GM23248 (cell line): ENCODE measurements at places on chromosomes 13 and 19.
A peak's percentile ranks its signal among the peaks of the same experiment; 100 is the strongest.

DNA sequence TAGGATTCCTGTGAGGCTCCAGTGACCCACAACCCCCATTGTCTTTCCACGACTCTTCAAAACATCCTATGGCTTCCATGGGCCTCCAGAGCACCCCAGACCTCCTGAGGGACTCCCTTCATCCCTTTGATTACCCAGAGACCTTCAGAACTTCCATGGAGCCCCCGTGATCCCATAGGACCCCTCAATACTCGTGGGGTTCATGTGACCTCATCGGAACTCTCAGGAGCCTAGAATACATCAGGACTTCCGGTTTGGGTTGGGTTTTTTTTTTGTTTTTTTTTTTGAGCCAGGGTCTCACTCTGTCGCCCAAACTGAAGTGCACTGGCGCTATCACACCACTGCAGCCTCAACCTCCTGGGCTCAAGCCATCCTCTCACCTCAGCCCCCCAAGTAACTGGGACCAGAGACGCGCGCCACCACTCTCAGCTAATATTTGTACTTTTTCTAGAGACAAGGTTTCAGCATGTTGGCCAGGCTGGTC is 774 bp downstream of the ALDH16A1 start:
- DNase-seq = no peak

DNA sequence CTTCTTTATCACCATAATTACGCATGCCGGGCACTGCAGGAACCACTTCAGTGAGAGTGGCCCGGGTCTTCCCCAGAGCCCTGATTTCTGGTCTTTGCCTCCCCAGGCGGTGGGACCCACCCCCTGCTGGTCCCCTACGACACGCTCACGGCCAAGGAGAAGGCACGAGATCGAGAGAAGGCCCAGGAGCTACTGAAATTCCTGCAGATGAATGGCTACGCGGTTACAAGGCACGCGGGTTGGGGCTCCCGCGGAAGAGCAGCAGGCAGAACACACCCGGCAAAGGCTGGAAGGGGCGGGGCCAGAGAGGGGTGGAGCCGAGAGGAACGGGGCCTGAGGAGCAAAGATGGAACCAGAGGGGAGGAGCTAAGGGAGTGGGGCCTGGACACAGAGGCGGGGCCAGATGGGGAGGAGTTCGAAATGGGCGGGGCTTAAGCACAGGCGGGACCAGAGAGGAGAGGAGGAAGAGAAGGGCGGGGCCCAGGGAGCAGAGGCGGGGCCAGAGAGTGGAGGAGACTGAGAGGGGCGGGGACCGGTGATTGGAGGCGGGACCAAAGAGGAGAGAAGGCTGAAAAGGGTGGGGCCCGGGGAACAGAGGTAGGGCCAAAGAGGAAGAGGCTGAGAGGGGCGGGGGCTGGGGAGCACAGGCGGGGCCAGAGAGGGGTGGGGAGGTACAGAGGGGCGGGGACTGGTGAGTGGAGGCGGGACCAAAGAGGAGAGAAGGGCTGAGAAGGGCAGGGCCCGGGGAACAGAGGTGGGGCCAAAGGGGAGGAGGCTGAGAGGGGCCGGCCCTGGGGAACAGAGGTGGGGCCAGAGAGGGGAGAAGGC is 73.4 kb downstream of the RYR1 start:
- DNase-seq = peak; percentile 87

DNA sequence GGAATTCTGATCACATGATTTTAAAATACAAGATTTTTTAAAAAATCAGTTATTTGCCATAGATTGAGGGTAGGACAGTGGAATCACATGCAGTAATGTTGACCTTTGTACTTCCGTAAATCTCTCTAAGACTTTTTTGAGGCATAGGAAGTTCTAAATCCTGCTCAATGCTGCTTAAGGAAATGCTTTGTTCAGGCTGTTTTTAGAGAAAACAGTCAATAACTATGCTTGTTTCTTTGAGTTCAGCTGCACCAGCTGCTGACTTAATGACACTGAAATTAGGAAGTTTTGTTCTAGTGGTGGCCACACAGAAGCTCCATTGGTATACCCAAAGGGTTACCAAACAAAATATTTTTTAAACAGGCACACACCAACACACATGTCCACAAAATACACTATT is 60.9 kb downstream of the KLF12 start:
- no peak for DNase-seq

DNA sequence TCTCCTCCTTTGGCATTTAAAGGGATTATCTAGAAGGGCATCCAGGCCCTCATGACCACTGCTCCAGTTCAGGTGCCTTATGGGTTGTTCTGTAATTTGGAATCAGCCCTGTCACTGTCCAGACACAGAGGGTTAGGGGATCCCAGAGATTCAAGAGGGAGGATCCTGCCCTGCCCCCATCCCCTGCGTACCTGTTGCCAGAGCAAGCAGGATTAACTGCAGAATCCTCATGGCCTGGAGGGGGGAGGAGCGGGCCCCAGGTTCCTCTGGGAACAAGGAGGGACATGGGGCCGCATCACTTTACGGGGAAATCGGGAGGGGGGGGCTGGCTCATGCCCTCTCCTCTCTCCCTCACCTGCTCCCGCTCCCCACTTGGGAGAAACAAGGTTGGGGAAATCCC is 1.0 kb downstream of the KLK11 start:
- DNase-seq = no peak

DNA sequence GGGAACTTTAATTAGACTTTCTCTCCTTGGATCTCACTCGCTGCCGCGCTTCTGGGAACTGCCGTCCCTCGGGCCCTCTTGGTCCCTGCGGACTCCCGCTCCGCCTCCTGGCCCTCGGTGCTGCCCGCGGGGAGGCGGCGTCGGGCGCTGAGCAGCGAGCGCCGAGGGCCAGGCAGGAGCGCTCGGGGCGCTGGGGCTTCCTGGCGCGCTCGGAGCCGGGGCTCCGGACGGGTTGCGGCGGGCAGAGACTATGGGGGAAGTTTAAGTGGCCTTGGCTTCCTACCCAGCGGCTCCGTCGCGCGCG is 704 bp downstream of the CHST8 start:
- peak; percentile 34 for DNase-seq

- peak; percentile 0 for DNase-seq
These were observed 546.6 kb downstream of the DACH1 start for GRCh38 chr13:71320452-71320851.

GRCh38 chr13:30395192-30396158 is 26.8 kb upstream of the UBE2L5 start:
- peak; percentile 94 for DNase-seq

DNA sequence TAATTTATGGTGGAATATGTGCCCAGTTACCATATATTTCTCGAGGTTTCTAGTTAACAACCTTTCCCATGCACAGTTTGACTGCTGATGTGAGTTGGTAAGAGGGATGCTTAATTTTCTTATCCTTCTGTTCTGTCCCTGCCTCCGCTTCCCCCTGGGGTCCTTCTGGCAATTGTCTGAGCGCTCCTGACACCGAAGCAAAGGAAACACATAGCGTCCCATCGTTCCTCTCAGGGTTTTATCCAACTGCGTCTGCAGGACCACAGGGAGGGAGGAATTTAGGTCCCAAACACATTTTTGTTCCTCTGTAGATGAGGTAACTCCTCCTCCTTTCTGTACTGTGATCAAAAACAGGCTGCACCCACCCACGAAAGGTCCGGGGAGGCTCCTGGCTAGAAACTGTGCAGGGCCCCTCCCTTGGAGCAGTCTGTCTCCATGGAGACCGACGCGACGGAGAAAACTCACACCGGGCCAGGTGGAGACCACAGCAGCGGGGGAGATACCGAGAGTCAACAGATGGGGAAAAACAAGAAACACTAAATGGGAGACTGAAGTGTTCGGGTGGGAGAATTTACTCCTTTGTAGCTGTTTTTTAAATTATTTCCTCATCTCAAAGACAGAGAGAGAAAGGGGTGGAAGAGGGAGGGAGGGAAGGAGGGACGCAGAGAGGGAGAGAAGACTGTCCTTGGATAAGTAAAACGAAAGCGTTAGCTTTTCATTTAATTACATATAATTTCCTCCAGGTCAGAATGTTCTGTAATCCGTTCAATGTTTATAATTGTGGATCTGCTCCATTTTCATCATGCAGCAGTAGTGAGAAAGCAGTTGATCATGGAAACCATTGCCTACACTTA is 191.8 kb upstream of the NBEA start:
- peak; percentile 12 for DNase-seq

DNA sequence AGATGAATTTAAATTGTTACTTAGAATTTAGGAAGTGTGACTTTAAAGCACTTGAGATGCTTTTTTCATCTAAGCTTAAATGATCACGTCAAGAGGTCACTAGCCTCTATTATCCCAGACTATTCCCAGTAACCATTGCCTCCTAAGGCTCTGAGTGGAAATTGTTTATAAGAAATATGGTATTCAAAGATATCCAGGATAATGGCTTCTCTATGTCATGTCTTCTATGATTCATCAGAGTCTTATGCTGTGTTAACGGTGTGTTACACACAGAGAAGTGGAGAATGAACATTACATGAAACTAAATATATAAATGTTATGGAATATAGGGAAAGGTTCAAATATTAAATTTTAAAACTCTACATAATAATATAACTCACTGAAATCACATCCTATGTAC is 79.8 kb upstream of the NBEA start:
- DNase-seq = peak; percentile 40

DNA sequence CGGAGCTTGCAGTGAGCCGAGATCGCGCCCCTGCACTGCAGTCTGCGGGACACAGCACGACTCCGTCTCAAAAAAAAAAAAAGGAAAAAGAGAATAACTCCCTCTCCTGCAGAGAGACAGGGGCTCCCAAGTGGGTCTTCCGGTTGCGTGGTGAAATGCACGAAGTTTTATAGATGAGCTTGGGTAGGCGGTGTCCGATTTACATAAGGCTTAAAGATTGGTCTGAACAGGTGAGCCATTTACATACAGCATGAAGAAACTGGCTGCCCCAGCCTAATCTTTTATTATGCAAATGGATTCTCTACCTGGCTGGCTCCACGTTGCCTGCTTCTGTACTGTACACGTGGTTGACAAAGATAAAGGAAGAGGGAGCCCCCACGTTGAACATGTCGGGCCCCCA is 19.5 kb downstream of the ADGRE2 start:
- no peak for DNase-seq

GRCh38 chr19:49802836-49803528 is 10.1 kb downstream of the FUZ start:
- DNase-seq = no peak

DNA sequence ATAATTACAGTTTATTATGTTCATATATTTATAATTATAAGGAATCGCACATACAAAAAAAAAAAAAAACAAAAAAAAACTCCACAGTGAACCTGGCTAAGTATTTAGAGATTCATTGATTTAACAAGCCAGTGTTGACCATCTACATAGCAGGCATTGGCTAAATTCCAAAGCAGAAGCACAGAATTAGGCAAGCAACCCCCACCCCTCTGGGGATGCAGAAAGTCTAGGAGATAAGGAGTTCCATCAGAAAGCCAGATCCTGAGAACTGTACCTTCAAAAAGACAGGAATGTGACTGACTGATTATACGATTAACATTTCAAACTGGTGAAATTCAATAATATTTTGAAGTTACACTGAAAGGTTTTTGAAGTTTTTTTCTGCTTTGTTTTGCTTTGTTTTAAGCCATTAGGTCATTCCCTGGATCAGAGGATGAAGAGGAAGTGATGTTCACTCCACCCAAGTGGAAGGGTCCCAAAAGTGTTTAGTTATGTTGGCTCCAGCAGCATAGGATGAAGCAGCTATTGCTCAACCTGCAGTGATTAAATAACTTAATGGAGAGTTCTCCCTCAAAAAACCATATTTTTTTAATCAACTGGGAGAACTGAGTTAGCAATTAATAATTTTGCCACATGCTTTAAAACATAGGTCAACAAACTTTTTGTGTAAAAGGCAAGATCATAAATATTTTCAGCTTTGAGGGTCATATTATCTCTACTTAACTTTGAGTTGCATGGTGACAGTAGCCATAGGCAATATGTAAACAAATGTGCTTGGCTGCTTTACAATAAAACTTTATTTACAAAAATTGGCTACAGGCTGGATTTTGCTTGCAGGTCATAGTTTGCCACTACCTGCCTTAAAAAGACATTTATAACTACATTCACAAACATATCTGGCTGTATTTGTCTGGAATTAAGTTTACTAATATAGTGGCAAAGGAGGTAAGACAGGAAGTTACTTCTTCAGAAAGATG is 49.6 kb downstream of the DOCK9 start:
- peak; percentile 95 for DNase-seq

DNA sequence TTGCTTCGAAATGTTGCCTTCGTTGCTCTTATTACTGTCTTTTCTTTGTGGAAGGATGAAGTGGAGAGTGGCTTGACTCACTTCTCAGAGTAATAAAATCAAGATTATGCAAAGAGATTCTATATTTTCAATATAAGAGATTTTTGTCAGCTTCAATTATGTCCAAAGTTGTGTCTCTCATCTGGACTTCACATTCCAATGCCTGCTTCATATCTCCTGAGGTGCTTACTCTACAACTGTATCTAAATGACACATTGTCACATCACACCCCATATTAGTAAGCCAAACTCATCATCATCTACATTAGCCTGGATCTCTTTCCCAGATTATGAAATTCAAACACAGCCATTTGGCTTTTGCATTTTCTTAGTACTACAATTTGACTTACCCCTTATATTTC is 409.4 kb downstream of the DACH1 start:
- DNase-seq = no peak

GRCh38 chr19:41591951-41592562 is 16.1 kb downstream of the CEACAM21 start:
- no peak for DNase-seq

- DNase-seq = no peak
These were observed 2.0 kb upstream of the SYCE2 start for GRCh38 chr19:12921047-12921446.

DNA sequence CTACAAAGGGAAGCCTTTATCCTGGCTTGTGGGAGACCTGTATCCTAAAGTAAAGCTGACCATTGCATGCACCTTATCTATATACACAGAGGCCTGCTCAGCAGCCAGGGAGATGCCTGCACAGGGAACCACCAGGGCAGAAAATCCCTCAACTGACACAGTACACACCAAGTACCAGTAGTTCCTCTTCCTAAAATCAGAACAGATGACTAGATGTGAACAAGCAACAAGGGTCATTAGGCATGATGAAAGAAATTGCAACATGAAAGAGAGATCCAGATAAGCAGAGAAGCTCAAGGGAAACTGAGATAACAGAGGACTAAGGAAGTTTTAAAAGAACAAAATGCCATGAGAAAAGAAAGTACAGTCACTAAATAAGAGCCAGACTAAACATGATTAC is 39.7 kb upstream of the SLC7A9 start:
- no peak for DNase-seq

- peak; percentile 69 for DNase-seq
These were observed 1.1 kb downstream of the WTIP start for GRCh38 chr19:34482380-34483250.

GRCh38 chr13:23288564-23288963 is 107.8 kb downstream of the SGCG start:
- DNase-seq = peak; percentile 50

- no peak for DNase-seq
These were observed 19.8 kb downstream of the COL4A1 start for GRCh38 chr13:110286833-110287819.

- DNase-seq = no peak
These were observed 3.4 kb downstream of the PNKP start for GRCh38 chr19:49863935-49864320.

- DNase-seq = no peak
These were observed 1039.5 kb upstream of the SLC10A2 start for GRCh38 chr13:104105418-104106355.
